ENCODE measurements at places on chromosomes 6 and 20.

DNA sequence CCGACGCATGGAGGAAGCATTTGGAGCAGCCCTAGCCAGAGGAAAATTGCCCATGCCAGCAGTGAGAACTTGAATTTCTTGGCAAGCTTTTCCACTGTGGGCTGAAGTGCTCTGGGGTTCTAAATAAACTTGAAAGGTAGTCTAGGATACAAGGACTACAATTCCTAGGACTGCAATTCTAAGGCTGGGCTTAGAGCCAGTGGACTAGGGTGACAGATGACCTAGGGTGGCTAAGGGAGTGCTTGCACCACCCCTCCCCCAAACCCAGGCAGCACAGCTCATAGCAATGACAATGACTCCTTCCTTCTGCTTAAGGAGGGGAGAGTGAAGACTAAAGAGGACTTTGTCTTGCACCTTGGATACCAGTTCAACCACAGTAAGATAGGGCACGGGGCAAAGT lies 122.3 kb downstream of the THBS2 start:
- no peak for DNase-seq

DNA sequence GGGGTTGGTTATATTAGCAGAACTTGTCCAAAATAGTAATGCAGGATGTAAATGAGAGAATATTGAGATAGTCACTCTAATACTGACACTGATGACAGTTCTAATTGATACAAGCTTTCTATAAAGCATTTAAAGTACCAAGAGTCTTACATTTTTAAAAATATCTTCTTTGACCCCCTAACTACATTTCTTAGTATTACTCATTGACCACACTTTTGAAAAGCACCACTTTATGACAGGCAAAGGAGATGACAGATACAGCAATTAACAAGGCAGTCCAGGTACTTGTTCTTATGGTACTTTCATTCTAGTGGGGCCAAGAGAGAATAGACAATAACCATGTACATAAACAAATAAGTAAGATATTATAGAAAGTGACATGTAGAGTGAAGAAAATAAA lies 139.4 kb upstream of the EYA4 start:
- DNase-seq = no peak

GRCh38 chr6:88165844-88166492 lies at the start of gene CNR1:
Gene CNR1 (minus strand): TSS chr6:88166347. CDS start chr6:88145274, 21,073 bp downstream.
- peak; percentile 54 for DNase-seq

DNA sequence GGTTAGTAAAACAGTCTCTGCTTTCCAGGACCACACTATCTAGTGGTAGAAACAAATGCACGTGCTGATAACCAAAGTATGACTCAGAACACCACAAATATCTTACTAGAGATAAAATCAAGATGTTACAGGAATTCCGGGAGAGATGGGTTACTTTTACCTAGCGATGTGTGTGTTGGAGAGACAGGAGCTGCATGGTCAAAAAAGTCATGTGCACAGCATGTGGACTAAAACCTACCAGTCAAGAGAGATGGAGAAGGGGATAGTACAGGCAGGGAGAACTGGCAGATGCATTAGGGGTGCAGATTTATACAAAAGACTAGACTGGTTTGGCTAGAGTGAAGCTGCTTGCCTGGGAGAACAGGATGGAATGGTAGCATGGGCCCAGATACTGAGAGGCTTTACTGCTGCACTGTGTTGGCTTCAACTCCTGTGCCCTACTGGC lies 75.3 kb upstream of the MRAP2 start:
- no peak for DNase-seq

DNA sequence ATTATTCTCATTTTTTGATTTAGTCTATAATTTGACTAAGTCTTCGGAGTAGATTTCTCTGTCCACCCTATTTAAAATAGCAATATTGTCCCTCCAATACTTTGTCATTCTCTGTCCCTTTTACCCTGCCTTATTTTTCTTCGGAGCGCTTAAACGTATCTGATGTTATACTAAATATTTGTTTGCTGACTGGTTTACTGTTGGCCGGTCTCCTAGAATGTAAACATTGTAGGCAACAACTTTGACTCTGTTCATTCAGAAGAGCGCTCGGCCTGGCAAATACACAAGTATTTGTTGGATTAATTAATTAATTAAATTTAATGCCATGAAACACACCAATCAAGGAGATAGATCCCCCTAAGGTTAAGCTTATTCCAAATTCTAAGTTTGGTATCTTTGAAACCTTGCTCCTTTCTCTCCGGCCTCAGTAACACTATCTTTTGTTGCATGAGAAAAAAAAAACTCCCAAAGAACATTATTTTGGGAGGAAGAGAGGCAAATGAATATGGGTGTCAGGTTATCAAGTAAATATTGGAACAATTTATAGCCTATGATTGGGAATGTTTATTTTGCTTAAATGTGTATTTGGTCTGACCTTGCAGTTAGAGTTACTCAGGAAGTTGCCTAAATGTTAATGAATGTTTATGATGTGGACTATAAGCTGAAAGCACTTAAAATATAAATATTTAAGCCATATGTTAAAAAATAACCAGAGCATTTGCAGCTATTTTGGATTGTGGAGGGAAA lies 231.1 kb downstream of the SOX4 start:
- DNase-seq = no peak

DNA sequence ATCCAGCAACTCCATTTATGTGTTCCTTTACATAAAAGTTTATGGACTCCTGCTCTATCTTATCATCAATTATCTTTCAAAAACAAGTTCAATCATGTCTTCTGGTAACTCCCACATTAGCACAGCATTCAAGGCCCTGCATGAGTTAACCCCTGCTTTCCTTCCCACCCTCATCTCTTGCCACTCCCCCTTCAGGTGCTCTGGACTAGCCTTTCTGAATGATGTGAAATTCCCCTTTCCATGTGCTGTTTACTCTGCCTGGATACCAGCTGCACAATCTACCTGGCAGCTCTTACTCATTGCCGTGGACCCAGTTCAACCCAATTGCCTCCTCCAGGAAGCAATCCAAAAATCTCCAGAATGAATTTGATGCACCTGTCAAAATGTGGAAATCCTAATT lies 11.9 kb downstream of the ADGRF4 start:
- no peak for DNase-seq

DNA sequence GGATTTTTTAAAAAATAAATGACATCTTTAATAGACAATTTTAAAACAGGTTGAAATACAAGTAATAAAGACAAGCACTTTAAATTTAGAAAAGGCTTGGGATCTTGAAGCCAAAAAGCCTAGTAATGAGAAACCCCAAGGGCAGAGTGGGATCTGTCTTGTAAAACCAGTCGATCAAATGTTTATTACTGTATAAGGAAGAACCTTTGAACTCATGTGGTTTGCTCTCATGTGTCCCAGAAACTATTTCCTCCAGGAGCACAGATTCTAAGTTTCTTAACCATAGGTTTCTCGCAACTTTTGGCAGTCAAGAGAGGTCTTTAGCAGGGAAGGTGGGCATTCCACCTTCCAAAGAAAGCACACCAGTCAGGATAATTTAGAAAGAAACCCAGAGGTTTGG lies 541.7 kb upstream of the BTBD3 start:
- DNase-seq = no peak
